ENCODE measurements at places on chromosomes 5 and 9. TPM values are rescaled to one million over a fixed set of nuclear protein-coding genes. Genes with fewer than 3 reads are reported as not detected.

- H3K4me3 ChIP-seq = no peak overlapping the region
- no peak for DNase-seq
- H3K27ac ChIP-seq = no peak overlapping the region
Observed at GRCh38 chr9:126550891-126551351, 62.8 kb upstream of the LMX1B start.

GRCh38 chr9:14238518-14238917 is 75.4 kb downstream of the NFIB start:
- H3K27ac ChIP-seq = no peak overlapping the region
- H3K4me3 ChIP-seq = no peak overlapping the region
- no peaks in the 10 kb centered on the region for H3K4me1 ChIP-seq

DNA sequence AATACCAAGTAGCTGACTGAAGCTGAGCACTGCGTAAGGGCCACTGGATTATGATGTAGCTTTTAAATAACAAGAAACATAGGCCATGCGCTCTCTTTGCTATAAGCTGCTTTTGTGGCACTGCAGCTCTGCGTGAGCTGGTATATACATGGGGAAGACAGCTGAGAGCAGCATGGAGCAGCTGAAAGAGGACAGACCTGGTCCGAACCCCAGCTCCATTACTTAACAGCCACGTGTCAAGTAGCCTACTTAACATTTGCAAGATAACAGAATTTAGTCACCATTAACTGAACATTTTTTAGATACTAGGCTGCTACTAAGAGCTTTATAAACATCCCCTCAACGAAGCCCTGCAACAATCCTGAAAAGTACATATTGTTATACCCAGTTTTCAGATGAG is 69.3 kb downstream of the PTPN3 start:
- no peaks in the 10 kb centered on the region for H3K27me3 ChIP-seq
- no peaks in the 10 kb centered on the region for H3K4me1 ChIP-seq
- H3K4me3 ChIP-seq = no peak overlapping the region
- DNase-seq = no peak
- no peaks in the 10 kb centered on the region for H3K36me3 ChIP-seq

DNA sequence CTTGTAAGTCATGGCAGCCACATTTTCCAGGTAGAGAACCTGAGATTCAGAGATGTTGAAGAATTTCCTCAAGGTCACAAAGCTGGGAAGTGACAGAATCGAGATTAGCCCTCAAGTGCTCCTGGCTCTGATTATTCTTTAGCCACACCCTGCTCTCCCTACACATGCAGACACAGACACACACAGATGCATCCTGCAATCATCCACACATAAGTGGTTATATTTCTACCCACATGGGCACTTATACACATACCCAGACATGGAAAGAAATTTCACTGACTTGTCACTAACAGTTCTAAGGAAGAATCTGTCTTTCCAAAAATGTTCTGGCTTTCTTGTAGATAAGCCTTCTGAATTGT is 32.2 kb upstream of the GALNT10 start:
- DNase-seq = no peak
- no peaks in the 10 kb centered on the region for H3K36me3 ChIP-seq
- no peaks in the 10 kb centered on the region for H3K4me1 ChIP-seq
- H3K27ac ChIP-seq = no peak overlapping the region

DNA sequence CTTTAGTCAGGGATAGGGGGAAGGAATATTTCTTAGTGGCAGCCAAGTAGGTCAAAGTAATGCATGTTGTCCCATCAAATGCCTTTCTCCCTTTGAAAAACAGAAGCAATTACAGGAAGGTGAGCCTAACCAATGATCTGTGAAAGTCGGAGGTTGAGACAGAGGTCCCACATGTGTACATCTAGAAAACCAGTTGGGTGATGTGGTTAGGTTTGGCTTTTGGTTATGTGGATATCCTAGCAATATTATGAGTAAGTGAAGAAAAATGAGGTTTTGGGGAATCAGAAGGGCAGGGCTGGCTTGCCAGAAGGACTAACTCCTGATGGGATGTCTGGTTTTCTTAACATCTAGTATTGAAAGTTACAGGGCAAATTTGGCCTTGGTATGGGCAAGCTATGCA is 63.4 kb upstream of the PALM2AKAP2 start:
- H3K27ac ChIP-seq = no peak overlapping the region
- no peak for DNase-seq
- no peak overlapping the region for H3K4me3 ChIP-seq
- no peaks in the 10 kb centered on the region for H3K36me3 ChIP-seq
- H3K27me3 ChIP-seq = no peaks in the 10 kb centered on the region

LHX2 gene
- 0.07 TPM for total RNA-seq

DNA sequence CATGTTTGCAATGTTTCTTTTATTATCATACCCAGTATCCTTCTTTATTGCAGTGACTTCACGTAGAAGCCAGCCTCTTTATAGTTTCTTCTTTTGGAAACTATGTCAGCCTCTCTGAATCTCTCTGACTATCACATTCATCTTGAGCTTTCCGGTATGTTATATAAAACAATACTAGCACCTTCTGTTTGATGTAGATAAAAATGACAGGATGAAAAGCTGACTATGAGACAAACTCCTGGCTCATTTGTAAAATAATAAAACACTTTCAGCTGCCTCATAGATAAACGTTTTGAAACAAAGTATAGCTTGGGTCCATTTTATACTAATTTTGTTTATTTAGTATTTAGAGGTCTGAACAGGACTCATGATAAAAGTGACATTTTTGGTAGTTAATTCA is 1145.4 kb upstream of the NUDT12 start:
- no peak overlapping the region for H3K4me3 ChIP-seq
- no peaks in the 10 kb centered on the region for H3K27me3 ChIP-seq
- no peaks in the 10 kb centered on the region for H3K4me1 ChIP-seq
- H3K27ac ChIP-seq = no peak overlapping the region
- no peaks in the 10 kb centered on the region for H3K36me3 ChIP-seq
- DNase-seq = no peak

HEMGN gene
- total RNA-seq = 101 TPM

DNA sequence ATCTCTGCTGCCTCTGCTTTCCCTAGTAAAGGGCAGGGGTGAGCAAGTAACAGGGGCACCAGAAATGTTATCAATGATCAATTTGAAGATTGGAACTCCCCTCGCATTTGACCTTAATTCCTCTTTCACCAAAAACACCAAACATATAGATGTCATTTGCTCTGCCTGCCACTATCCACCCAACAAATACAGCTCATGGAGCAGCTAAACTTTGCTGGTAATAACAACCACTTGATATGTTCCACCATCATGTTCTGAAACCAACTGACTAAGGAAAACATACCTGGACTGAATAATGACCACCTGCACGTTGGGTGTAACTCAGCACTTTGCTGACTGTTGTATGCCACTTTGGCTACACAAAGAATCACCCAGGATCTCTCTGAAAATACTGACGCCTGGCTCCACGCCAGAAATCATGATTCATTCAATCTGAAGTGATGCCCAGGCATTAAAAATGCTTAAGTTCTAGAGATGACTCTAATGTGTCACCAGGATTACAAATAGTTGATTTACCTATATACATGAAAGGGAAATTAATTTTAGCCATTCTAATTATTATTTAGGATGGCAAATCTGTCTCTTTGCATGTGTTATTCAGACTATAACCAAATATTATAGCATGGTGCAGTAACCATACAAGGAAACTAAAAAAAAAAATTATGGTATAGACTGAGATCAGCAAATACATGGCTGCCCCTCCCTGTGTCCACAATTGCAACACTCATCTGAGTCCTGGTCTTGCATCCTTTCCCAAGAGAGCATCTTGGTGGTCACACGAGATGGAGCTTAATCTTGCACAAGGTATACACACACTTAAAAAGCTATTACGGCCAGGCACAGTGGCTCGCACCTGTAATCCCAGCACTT is 43.1 kb upstream of the TTC39B start:
- no peak for DNase-seq
- H3K27me3 ChIP-seq = no peaks in the 10 kb centered on the region

Data from K562 (cell line).